Mesothelial cell of epicardium (in vitro differentiated cells): ENCODE measurements at places on chromosomes 5 and 9. TPM values are rescaled to one million over a fixed set of nuclear protein-coding genes. Genes with fewer than 3 reads are reported as not detected.

Gene DEPDC1B
- total RNA-seq, result 14.6 to 17.0 TPM (median 14.7 TPM) in 3 replicates

Gene OR1N1
- total RNA-seq, result not detected in 3 replicates

Gene PCDHB6
- 1.8 to 2.1 TPM (median 2.1 TPM) in 3 replicates for total RNA-seq

Gene UBE2QL1
- total RNA-seq, result 3.9 to 4.4 TPM (median 4.2 TPM) in 3 replicates

Gene TLX3
- not detected in 3 replicates for total RNA-seq

Gene ADAMTS13
- total RNA-seq, result 20.7 to 21.6 TPM (median 21.3 TPM) in 3 replicates

Gene DRD1
- 0.34 to 0.54 TPM (median 0.40 TPM) in 3 replicates for total RNA-seq

Gene LCN9
- 0.97 to 1.7 TPM (median 1.4 TPM) in 3 replicates for total RNA-seq

Gene PCDHGB3
- 0.59 to 0.74 TPM (median 0.64 TPM) in 3 replicates for total RNA-seq

Gene CCNJL
- total RNA-seq, result 8.2 to 9.7 TPM (median 8.9 TPM) in 3 replicates

Gene PCDHGC4
- 5.2 to 6.2 TPM (median 5.2 TPM) in 3 replicates for total RNA-seq

Gene CCDC192
- total RNA-seq, result 1.8 to 2.1 TPM (median 2.0 TPM) in 3 replicates

Gene SIMC1
- 39.8 to 43.4 TPM (median 43.0 TPM) in 3 replicates for total RNA-seq
